Fibroblast of lung (primary cell): ENCODE measurements at places on chromosomes 4 and X. TPM values are rescaled to one million over a fixed set of nuclear protein-coding genes. Genes with fewer than 3 reads are reported as not detected.

GRCh38 chrX:64334467-64334866, 60.8 kb downstream of the MTMR8 start:
- no peaks in the 10 kb centered on the region for H3K36me3 ChIP-seq
- no peak for DNase-seq
- H3K27me3 ChIP-seq = no peaks in the 10 kb centered on the region
- H3K4me3 ChIP-seq = no peak overlapping the region
- H3K4me1 ChIP-seq = no peaks in the 10 kb centered on the region
- H3K27ac ChIP-seq = no peak overlapping the region

RTL5 gene
- total RNA-seq = 2.8 and 4.5 TPM in 2 replicates

- H3K27me3 ChIP-seq = no peaks in the 10 kb centered on the region
- H3K36me3 ChIP-seq = no peaks in the 10 kb centered on the region
- no peak for DNase-seq
- no peak overlapping the region for H3K27ac ChIP-seq
- no peaks in the 10 kb centered on the region for H3K4me1 ChIP-seq
Measured at GRCh38 chr4:129883996-129884395, 788.0 kb downstream of the C4orf33 start.

DNA sequence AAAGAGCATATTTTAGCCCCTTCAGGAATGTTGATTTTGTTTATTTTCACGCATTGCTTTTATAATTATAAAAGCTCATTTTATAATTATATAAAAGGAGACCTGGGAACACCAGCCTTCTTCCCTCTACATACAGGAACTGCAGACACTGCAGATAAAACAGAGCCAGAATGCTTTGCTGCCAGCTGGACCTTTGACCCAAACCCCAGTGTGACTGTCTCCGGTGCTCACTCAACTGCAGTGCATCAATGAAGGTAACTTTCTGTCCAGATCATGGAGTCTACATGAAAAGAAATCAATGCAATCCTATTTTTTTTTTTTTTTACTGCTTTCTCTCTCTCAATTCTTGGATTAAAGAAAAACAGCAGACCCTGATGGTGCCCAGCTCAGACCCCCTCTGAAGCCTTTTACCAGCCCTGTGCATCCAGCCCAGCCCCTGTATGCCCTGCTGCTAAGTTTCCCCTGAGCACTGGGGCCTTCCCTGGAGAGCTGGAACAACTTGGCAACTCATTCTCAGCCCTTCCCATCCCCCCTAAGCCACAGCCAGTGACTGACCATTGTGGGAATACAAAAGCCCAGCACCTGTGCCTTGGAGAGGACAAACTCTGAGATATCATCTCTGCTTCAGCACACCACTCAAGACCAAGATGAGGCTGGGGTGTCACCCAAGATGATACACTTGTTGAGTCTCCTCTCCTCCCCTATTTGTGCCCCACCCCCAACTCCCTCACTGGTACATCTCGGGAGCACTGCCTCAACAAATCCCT, 182.1 kb downstream of the EVC2 start:
- peak; percentile 12 for DNase-seq
- H3K27me3 ChIP-seq = no peaks in the 10 kb centered on the region
- H3K4me1 ChIP-seq = no peaks in the 10 kb centered on the region
- H3K36me3 ChIP-seq = no peaks in the 10 kb centered on the region
- no peak overlapping the region for H3K27ac ChIP-seq

DNA sequence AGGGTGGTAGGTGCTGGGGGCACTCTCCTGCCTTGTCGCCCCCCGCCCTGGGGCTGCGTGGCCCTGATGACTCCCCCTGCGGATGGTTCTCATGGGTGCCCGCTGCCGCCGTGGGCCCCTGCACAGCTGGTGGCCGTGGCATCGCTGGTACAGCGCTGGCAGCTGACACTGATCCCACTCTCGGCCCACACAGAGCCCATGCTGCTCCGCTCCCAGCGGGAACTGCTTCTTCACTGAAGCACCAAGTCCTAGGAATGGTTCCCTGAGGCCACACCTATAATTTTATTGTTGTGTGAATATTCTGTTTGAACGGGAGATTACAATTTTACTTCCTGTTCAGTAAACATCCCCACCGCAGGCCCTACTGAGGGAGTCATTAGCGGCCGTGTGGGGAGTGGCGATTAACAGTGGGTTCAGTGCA, 138.6 kb upstream of the NKX1-1 start:
- no peaks in the 10 kb centered on the region for H3K4me1 ChIP-seq
- H3K36me3 ChIP-seq = no peaks in the 10 kb centered on the region
- no peaks in the 10 kb centered on the region for H3K27me3 ChIP-seq
- no peak for DNase-seq

DNA sequence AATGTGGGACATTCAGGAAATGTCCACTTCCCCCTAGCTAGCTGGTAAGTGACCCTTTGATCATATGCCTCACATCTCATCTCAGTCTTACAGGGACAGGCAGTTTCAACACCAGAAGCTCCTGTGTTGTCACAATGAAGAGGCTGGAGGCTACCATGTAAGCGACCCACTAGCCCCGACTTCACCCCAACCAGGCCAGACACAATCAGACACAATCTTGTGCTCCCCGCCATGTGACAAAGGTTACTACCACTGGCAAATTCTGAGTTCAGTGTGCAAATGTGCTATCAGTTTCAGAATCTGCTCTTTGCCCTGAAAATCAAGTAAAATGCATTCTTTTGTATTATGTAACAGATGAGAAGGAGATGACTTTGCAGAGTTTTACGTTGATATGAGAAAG, 56.9 kb upstream of the STS start:
- H3K36me3 ChIP-seq = no peaks in the 10 kb centered on the region
- no peak overlapping the region for H3K4me3 ChIP-seq
- no peaks in the 10 kb centered on the region for H3K4me1 ChIP-seq

ETDB gene
- total RNA-seq = not detected in 2 replicates

GRCh38 chrX:85905851-85906250, 141.5 kb downstream of the CHM start:
- no peaks in the 10 kb centered on the region for H3K36me3 ChIP-seq
- H3K4me3 ChIP-seq = no peak overlapping the region
- DNase-seq = no peak
- no peaks in the 10 kb centered on the region for H3K27me3 ChIP-seq

GPR173 gene
- 2.3 and 5.6 TPM in 2 replicates for total RNA-seq

- H3K4me1 ChIP-seq = peaks cover 31% of the 10 kb centered on the region
- no peak overlapping the region for H3K4me3 ChIP-seq
- no peaks in the 10 kb centered on the region for H3K36me3 ChIP-seq
- peak; percentile 98 for DNase-seq
Measured at GRCh38 chr4:13918110-13918509, 290.6 kb upstream of the BOD1L1 start.

FGFBP1 gene
- not detected in 2 replicates for total RNA-seq

DNA sequence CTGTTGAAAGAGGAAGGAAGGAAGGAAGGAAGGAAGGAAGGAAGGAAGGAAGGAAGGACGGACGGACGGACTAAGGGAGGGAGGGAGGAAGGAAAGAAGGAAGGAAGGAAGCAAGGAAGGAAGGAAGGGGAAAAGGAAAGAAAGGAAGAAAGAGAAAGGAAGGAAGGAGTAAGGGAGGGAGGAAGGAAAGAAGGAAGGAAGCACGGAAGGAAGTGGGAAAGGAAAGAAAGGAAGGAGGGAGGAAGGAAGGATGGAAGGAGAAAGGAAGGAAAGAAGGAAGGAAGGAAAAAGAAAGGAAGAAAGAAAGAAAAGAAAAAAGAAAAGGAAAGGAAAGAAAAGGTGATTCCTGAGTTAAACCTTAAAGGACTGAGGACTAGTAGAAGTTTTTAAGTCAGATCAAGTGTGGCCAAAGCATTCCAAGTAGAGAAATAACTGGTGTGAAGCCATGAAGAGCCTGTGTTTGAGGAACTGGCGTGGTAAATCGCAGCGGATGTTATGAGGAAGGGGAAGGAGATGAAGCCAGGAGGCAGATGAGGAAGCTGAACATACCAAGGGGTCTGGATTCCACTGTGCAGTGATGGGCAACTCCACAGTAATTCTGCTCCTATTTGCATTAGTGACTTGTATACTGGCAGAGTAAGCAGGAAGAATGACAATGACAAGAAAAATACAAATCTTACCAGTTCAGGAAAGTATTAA, 163.5 kb downstream of the MGST2 start:
- no peaks in the 10 kb centered on the region for H3K27me3 ChIP-seq
- H3K36me3 ChIP-seq = no peaks in the 10 kb centered on the region
- no peak overlapping the region for H3K4me3 ChIP-seq
- no peak overlapping the region for H3K27ac ChIP-seq

DNA sequence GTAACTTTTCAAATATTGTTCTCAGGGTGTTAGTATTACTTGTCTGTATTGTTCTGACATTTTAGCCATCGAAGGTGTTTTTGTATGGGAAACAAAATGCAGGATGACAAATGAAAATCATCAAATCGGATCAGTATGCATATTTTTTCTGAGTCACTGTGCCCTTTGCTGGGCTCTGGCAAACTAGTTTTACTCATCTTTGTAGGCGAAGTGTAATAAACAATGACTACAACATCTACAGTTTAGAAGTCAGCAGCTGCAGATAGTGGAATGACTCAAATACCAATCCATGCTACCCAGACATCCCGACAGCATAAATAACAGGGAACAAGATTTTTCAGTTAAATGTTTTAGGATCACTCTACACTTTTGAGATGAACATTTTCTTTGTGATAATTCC, 557.3 kb upstream of the TENM3 start:
- H3K27me3 ChIP-seq = no peaks in the 10 kb centered on the region
- peak; percentile 89 for DNase-seq
- no peak overlapping the region for H3K4me3 ChIP-seq
- H3K36me3 ChIP-seq = no peaks in the 10 kb centered on the region

DNA sequence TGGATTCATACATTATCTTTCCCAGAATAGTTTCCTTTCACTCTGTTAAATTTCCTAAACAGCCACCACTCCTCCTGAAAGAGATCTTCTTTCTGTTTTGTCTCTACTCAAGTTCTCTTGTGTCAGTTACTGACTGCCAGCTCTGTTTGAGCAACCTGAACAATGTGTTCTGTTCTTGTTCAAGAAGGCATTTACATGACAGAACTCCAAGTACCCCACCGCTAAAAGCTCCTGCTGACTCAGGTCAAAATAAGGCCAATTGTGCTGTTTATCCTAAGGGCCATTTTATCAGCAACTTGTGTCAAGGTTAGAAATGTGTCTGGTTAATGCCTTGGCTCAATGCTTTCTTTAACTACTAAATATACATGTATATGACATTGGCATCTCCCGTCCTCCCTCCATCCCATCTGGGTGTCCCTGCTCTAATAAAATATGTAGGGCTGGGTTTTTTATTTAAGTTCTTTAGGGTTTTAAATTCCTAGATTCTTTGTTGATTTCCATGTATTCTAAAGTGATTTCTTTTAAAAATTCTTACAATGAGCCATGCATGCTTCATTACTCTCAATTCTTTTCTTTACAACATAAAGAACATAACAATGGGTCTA, 144.3 kb upstream of the PAQR3 start:
- H3K36me3 ChIP-seq = no peaks in the 10 kb centered on the region
- no peak for DNase-seq
- no peaks in the 10 kb centered on the region for H3K27me3 ChIP-seq
- H3K4me3 ChIP-seq = no peak overlapping the region
- H3K4me1 ChIP-seq = no peaks in the 10 kb centered on the region

TMPRSS11D gene
- total RNA-seq = not detected in 2 replicates

SRPK3 gene
- 0.51 and 0.83 TPM in 2 replicates for total RNA-seq

GRCh38 chr4:94877973-94878372, 120.2 kb downstream of the BMPR1B start:
- no peaks in the 10 kb centered on the region for H3K36me3 ChIP-seq
- no peak overlapping the region for H3K27ac ChIP-seq
- H3K4me3 ChIP-seq = no peak overlapping the region
- no peaks in the 10 kb centered on the region for H3K4me1 ChIP-seq

CFI gene
- 10.2 and 36.0 TPM in 2 replicates for total RNA-seq

GRCh38 chr4:80101792-80102116, 28.7 kb upstream of the ANTXR2 start:
- no peak overlapping the region for H3K27ac ChIP-seq
- no peak overlapping the region for H3K4me3 ChIP-seq
- peaks cover 3% of the 10 kb centered on the region for H3K4me1 ChIP-seq
- H3K27me3 ChIP-seq = no peaks in the 10 kb centered on the region
- peak; percentile 47 for DNase-seq

FAM9B gene
- not detected in 2 replicates for total RNA-seq

GAGE2A gene
- not detected in 2 replicates for total RNA-seq

FAM47A gene
- total RNA-seq = not detected in 2 replicates

DNA sequence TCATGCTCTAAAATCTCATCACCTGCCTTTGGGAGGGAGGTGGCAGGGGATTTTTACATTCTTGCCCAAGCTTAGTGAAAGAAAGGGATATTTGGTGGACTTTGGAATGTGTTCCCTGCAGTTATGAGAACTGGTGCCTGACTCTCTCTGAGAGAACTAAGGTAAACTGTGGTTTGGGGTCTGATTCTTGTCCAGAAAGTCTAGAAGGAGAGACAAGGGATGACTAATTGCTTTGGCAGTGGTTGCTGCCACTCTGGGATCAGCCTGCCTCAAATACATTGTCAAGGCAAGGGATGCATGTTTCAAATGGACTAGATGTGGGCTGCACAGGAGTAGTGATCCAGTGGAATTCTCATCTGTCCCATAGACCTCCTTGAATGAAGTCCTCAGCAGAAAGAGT, 115.2 kb downstream of the DDIT4L start:
- DNase-seq = no peak
- H3K36me3 ChIP-seq = no peaks in the 10 kb centered on the region
- H3K27ac ChIP-seq = no peak overlapping the region

DNA sequence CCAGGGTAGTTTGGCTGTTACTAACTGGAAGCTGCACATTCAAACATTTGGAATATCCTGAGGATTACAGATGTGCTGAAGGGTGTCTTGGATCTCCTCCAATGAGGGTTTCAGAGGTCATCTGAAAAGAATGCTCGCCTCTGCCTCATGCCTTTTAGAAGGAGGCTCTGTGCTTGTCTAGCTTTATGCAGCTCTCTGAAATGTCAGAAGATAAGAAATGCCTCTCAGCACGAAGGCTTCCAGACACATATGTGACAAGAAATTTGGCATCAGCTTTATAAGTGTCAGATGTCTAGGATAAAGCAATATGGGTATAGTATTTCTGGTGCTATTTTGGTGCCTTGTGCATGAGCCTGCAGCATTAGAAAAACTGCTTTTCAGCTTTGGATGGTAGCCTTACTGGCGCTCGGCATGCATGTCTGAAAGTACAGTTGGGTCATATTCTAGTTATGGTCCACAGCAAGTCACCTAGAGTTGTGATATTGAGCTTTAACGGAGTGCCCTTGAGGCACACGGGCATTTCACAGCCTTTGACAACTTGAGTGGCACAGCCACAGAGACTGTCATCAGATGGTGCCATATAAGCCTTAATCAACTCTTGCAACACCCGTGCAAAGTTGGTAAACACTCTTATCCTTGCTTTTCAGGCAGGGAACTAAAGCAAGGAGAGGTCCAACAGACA, 70.8 kb upstream of the PGRMC2 start:
- peak; percentile 80 for DNase-seq
- H3K4me1 ChIP-seq = peaks cover 22% of the 10 kb centered on the region
- H3K27ac ChIP-seq = peak overlapping the region; percentile 34

DNA sequence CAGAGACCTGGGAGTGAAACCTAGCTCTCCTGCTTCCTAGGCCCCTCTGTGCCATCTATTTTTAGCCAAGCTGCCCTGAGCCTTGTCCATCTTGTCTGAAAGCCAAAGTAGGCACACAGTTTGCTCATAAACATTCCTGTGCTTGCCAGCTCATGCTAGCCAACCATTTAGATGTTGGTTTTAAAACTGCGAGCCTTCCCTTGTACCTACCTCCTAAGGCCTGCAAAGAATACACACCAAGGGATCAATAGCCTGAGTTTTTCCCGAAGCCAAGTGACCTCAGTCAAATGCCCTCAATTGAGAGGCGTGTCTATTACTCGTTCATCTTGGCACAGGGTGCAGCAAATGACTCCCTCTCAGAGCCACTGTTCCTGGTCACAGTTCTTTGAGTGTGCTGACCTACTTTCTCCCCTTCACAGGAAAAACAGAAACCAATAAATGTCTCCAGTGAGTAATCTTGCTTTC, 48.5 kb downstream of the ZCCHC12 start:
- DNase-seq = no peak
- no peaks in the 10 kb centered on the region for H3K4me1 ChIP-seq
- H3K27me3 ChIP-seq = no peaks in the 10 kb centered on the region
- H3K4me3 ChIP-seq = no peak overlapping the region
- H3K36me3 ChIP-seq = no peaks in the 10 kb centered on the region
